NCI-H2081 treated with DMSO at 0.1 percent for 48 hours (cell line): ENCODE measurements at places on chromosomes 7 and 10.

GRCh38 chr7:85055906-85056305 is 130.9 kb downstream of the SEMA3D start:
- no peak for DNase-seq

DNA sequence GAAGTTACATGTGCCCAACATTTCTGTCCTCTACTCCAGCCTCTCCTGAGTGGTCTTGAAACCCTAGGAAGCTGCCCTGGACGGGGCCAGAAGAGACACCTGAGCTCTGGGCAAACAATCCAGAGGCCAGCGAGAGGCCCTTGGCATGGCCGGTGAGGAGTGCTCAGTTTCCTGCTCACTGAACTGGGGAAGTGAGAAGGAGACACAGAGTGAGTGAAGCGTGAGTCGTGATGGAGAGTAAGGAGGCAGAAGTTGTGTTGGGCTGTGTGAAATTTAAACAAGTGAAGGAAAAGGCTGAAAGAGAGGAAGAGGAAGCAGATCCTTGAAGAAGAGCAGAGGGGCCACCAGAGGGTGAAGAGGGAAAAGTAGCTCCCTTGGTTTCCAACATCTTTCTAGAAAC is 73.2 kb downstream of the WNT2 start:
- DNase-seq, result no peak

DNA sequence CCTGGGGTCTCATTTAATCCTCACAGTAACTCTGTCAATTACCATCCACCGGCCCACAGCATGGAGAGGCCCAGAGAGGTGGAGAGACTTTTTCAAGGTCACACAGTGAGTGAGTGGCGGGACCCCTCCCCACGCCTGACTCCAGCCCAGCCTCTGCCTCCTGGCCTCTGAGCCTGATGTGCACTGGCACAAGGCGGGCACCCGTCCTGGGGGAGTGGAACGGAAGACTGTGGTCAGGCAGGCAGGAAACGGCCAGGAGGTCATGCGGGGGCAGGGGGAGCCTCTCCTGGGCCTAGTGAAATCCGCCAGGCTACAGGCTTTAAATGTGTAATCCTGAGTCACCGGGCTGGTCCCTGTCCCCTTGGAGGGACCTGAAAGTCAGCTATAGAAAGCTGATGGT is 32.2 kb downstream of the ZCCHC24 start:
- DNase-seq, result no peak

DNA sequence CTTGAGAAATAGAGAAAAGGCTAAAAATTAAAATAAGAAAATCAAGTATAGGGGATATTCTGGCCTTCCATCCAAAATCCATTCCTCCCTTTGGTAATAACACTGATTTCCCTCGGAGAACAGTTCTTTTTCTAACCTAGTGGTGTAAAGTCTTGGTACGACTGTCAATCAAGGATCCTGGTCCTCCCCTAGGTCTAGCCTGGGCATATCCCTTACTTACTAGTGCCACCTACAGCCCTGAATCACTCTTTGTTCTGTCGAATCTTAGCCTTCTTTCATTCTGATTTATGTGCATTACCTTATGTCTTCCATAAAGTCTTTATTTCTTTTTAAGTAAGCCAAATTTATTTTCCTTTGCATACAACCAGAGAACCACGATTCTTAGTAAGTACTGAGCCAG is 298.7 kb upstream of the LRRTM3 start:
- DNase-seq, result no peak

GRCh38 chr10:52030051-52030790 is 283.9 kb upstream of the DKK1 start:
- no peak for DNase-seq

DNA sequence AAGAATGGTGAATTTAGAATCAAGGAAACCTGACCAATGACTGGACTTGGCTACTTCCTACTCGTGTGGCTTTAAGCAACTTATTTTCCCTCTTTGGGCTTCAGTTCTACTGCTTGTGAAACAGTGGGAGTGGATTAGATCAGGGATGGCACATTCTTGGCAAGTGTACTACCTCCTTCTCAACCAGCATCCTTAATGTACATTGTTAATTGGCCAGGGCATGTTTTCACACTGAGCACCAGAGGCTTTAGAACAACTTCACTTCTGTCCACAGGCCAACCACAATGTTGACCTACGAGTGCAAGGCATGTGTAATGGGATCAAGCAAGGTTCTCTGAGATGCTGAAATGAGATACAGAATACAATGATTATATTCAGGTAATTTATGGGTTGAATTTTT is 315.3 kb downstream of the ADRA2A start:
- no peak for DNase-seq

DNA sequence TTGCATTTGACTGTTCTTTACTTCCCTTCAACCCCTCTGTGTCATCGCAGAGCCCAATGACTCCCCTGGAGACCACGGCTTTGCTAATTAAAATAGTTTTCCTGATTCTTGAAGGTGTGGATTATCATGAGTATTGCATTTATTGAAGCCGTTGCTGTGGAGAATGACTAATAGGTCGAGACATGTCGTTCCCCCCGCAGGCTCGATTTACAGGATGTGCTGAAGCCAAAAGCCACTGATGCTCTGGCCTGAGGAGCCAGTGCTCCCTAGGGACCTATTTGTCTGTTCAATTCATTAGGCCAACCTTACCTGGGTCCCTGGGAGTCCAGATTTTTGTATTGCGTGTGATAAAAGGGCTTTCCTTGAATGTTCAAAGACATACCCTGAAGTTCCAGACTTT is 102.3 kb downstream of the NPTX2 start:
- no peak for DNase-seq

DNA sequence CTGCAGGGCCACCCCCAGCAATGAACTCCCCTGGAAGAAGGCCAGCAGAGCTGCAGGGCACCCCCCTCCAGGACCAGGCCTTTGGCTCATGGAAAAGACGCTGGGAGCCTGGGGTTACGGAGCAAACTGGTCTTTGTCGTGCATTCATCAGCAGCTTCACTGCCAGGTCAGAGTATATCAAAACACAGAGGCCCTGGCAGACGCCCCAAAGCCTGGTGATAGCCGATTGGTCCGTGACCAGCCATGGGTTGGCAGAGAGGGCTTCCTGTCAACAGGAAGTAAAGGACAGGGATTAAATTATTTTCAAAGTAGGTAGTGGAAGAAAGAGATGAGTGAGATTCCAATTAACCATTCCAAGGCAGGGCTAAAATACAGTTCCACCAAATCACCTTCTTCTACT is 9.0 kb downstream of the PRKAG2 start:
- no peak for DNase-seq

- DNase-seq, result no peak
Observed at GRCh38 chr7:95340491-95340890, 16.2 kb upstream of the PON1 start.

DNA sequence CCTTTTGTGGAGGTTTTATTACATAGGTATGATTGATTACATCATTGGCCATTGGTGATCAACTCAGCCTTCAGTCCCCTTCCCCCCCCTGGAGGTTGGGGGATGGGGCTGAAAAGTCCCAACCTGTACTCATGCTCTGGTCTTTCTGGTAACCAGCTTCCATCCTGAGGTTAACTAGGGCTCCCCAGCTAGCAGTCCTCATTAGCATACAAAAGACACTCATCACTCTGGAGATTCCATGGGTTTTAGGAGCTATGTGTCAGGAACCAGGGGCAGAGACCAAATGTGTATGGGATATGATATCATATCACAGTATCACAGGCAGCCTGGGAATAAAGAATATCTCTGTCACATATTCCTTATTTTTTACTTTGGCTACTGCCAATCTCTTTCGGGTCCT is 13.6 kb downstream of the CCSER2 start:
- DNase-seq, result no peak

DNA sequence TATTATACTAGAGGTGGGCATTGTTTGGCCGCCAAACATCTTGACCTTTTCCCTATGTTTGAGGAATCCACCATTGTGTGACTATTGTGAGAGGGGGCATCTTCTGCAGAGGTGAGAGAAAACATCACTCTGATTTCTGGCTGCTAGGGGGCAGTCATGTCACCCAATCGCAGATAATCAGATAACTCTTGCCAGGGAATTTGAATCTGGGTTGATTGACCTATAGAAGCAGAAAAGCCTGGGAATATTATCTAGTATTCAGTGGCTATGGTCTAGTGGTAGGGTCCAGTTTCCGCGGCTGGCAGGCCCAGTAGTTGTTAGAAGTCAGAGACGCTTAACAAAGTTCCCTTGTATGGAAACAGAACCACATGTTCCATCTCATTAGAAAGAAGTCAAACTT is 808.5 kb downstream of the PHTF2 start:
- no peak for DNase-seq

DNA sequence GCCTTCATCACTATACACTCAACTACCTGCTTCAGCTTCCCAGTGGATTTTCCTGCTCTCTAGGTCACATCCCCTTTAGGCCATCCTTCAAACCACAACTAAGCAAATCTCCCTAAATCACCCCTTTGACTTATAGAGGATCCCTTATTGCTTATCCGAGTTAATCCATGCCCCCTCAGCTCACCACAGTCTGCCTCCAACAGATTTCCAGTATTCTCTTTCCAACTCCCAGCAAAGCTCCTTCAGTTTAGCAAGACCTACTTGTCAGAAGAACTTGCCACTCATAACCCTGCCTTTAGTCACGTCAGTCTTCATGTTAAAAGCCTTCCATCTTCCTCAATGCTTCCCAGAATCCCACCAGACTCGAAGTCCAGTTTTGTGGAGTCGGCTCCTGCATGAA is 38.6 kb downstream of the RAPGEF5 start:
- DNase-seq, result no peak

DNA sequence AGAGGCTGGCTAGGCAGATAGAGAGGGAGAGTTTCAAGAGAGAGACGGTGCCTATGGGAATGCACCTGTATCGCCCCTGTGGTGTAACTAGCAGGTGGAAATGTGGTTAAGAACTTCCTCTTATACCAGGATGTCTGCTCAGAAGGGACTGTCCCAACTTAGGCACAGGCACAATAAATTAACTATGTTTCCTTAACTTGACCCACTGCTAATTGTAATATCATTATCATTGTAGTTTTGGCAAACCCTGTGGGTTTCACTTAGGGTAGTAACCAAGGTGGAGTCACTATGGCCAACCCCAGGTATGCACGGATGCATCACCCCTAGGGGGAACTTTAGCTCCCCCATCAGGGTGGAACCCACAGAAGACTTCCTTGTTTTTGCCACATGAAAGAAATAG is 455.7 kb downstream of the DGKB start:
- DNase-seq, result no peak

DNA sequence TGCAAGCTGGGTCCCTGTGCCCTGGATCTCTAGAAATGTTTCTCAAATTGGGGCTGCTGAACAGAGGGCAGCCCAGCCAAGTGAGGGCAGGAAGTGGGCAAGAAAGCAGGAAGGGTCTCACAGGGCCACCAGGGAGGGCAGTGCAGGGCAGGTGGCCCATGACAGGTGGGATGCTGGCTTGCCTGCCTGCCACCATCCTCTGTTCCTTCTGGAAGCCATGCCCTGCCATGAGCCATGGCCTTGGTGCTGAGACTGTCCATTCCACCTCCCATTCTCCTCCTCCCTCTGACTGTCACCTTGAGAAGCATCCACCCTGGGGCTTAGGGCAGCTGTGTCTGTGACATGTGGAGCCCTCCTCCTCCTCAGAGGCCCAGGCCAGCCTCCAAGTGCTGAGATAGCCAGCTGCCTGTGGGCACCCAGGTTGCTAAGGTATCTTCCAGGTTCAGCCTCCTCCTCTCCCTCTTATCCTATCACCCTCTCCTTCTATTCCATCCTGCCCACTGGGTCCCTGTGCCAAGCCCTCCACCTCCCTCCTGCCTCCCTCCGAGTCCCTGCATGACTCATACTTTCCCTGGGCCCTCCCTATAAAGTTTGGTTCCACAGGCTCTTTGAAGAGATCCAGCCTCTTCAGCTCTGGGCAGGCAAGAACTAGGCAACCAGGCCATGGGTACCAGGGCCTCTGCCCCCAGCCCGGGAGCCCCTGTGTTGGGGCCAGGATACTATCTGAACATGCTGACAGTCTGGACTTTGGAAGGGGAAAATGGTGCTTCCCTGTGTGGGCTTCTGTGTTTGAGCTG is 1.3 kb downstream of the VSIR start:
- no peak for DNase-seq

GRCh38 chr7:7529328-7529727 is 6.3 kb downstream of the COL28A1 start:
- DNase-seq, result peak; percentile 59

DNA sequence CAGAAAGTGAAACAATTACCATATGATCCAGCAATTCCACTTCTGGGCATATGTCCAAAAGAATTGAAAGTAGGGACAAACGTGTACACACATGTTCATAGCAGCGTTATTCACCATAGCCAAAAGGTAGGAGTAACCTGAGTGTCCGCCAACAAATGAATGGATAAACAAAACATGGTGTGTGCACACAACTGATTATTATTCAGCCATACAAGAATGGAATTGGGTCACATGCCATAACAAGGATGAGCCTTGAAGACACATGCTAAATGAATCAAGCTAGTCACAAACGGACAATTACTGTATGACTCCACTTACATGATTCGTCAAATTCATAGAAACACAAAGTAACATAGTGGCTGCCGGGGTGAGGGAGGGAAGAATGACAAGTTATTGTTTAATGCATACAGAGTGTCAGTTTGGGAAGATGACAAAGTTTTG is 4.1 kb upstream of the OIT3 start:
- DNase-seq, result peak; percentile 61

GRCh38 chr7:41383596-41383995 is 319.3 kb downstream of the INHBA start:
- no peak for DNase-seq

- no peak for DNase-seq
Observed at GRCh38 chr10:112715581-112715980, 234.5 kb upstream of the TCF7L2 start.

GRCh38 chr7:20021831-20022230 is 195.4 kb downstream of the MACC1 start:
- no peak for DNase-seq

DNA sequence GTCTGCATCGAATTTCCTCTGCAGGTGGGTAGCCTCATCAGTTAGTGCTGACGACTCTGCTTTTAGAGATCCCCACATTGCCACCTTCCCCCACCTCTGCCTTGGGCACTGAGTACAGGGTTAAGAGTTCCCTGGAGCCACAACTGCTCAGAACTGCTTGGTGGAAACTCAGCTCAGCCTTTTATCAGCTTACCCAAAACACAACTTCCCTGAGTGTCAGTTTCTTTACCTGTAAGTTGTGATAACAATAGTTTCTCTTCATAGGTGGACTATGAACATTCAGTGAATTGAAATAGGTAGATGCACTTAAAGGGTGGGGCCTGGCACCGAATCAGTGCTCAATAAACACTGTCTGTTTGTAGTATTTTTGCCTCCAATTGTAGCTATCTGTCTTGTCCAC is 11.3 kb downstream of the ASB13 start:
- no peak for DNase-seq

- no peak for DNase-seq
Observed at GRCh38 chr7:151047976-151048815, at the start of gene ASIC3. Gene ASIC3 (plus strand): TSS chr7:151048531. CDS start chr7:151048886, 355 bp downstream.

- DNase-seq, result no peak
Observed at GRCh38 chr7:149716932-149717307, 56.5 kb downstream of the ZNF467 start.
